Breast epithelium (tissue), 4 donors: ENCODE measurements at places on chromosomes 5 and 9. TPM values are rescaled to one million over a fixed set of nuclear protein-coding genes. Genes with fewer than 3 reads are reported as not detected.
A peak's percentile ranks its signal among the peaks of the same experiment; 100 is the strongest.

Gene NEURL1B
- 17.0 TPM for total RNA-seq

Gene PGM5
- 22.2 TPM for total RNA-seq

DNA sequence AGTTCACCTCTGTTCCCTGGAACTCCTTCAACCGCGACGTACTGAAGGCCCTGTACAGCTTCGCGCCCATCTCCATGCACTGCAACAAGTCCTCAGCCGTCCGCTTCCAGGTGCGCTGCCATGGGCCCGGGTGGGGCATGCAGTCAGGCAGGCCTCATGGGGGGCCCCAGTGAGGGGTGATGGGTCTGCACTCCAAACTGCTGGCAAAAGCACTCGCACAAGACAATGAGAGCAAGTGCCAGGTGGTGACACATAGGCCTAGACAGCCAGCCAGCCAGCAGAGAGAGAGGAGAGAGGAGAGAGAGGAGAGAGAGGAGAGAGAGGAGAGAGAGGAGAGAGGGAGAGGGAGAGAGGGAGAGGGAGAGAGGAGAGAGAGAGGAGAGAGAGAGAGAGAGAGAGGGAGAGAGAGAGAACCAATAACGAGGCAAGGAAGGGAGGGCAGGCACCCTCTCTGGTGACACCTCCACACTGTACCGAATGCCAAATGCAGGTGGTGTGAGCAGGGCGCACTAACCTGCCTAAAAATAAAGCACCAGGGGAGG, 21.0 kb downstream of the DBH start:
- peaks cover 9% of the 10 kb centered on the region for H3K27me3 ChIP-seq
- H3K4me3 ChIP-seq = no peak overlapping the region
- H3K36me3 ChIP-seq = no peaks in the 10 kb centered on the region
- H3K27ac ChIP-seq = no peak overlapping the region
- H3K4me1 ChIP-seq = no peaks in the 10 kb centered on the region

Gene OLFM1
- 22.1 TPM for total RNA-seq

DNA sequence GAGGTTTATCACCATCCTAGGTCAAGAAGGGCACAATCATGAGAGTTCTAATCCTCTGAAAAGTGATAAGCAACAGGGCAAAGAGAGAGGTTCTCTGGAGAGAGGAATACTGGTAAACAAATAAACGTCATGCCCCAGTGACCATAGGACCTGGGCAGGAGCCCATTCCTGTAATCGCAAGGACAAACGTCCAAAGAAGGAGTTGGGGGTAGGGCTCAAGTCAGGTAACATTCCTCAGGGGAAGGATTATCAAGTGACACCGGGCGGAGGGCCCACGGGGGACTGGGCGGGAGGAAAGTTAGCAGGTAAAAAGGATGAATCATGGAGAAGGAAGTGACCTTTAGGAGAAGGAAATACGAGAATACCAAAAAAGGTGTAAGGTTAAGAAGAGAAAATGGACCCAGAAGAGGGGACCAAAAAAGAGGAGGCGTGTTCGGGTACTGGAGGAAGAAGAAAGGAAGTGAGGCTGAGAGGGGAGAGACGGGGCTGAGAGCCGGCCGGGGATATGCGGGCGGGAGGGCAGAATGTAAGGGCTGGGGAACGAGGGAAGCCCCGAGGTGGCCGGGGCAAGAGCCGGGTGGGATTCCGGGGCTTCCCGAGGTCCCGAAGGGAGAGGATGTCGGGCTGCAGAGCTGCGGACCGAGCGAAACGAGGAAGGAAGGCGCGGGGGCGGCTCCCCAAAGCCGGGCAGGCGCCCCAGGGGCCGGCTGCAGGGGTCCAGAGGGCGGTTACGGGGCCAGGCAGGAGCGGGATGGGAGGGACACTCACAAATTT, 583 bp downstream of the DIAPH1 start:
- DNase-seq = peak; percentile 70
- peak overlapping the region; percentile 93 for H3K4me3 ChIP-seq
- no peaks in the 10 kb centered on the region for H3K4me1 ChIP-seq
- H3K27me3 ChIP-seq = no peaks in the 10 kb centered on the region

- H3K27me3 ChIP-seq = no peaks in the 10 kb centered on the region
- no peak overlapping the region for H3K27ac ChIP-seq
- no peaks in the 10 kb centered on the region for H3K36me3 ChIP-seq
- no peaks in the 10 kb centered on the region for H3K4me1 ChIP-seq
- DNase-seq = peak; percentile 9
Observed at GRCh38 chr5:374631-375335, 53.3 kb downstream of the AHRR start.

Gene AQP3
- total RNA-seq = 45.1 TPM

DNA sequence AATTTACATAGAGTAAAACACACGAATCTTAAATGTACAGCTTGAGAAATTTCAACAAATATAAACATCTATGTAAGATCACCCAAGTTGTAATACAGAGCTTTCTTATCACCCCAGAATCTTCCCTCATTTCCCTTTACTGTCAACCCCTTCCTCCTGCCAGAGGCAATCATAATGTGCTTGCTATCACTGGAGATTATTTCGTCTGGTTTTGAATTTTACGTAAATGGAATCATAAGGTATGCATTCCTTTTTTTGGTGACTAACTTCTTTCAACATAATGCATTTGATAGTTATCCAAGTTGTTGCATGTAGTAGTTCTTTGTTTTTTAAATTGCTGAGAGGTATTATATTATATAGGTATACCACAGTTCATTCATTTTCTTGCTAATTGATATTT, 37.5 kb upstream of the GPR151 start:
- no peak overlapping the region for H3K27ac ChIP-seq
- H3K27me3 ChIP-seq = no peaks in the 10 kb centered on the region
- no peak overlapping the region for H3K4me3 ChIP-seq
- H3K4me1 ChIP-seq = no peaks in the 10 kb centered on the region
- DNase-seq = no peak

DNA sequence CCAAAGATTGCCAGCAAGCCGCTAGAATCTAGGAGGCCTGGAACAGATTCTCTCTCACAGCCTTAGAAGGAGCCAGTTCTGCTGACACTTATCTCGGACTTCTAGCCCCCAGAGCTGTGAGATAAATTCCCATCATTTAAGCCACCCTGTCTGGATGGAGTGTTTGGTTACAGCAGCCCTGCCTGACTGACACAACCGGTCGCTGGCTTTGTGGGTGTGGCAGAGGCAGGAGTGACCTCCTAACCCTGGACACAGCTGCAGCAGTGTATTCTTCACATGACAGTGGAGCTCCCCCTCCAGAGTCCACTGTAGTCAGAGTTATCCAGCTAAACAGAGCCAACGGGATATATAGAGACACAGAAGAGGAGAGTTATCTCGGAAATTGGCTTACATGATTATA, 21.2 kb upstream of the IL17B start:
- H3K27ac ChIP-seq = peak overlapping the region; percentile 41
- no peaks in the 10 kb centered on the region for H3K36me3 ChIP-seq
- DNase-seq = no peak
- H3K4me1 ChIP-seq = no peaks in the 10 kb centered on the region

- H3K36me3 ChIP-seq = no peaks in the 10 kb centered on the region
- no peaks in the 10 kb centered on the region for H3K27me3 ChIP-seq
- no peaks in the 10 kb centered on the region for H3K4me1 ChIP-seq
- no peak overlapping the region for H3K4me3 ChIP-seq
Observed at GRCh38 chr5:31663519-31663918, 24.6 kb downstream of the PDZD2 start.

- peaks cover 2% of the 10 kb centered on the region for H3K4me1 ChIP-seq
- H3K4me3 ChIP-seq = no peak overlapping the region
- H3K27me3 ChIP-seq = no peaks in the 10 kb centered on the region
- H3K36me3 ChIP-seq = no peaks in the 10 kb centered on the region
- DNase-seq = no peak
Observed at GRCh38 chr5:157390133-157390532, 69.9 kb upstream of the NIPAL4 start.

DNA sequence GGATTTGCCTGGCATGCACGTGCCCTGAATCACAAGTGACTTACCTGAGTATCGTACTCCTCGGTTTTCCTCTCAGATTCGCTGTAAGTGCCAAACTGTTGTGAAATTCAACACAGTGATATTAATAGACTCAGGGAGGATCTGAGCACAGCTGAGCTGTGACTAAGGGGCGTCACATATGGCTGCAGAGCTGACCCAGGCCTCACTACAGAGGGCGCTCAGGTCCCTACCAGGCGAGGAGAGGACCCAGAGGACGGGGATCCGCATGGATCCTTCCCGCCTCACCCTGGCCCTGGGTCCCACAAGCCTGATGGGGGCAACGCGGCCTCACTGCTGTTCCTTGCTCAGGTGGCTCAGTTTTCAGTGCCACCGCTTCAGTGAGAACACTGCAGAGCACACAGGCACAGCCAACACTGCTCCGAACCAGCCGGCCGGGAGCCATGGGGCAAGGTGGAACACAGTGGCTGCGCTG, 20.1 kb downstream of the CLPTM1L start:
- no peaks in the 10 kb centered on the region for H3K27me3 ChIP-seq
- H3K27ac ChIP-seq = no peak overlapping the region
- H3K4me3 ChIP-seq = no peak overlapping the region

GRCh38 chr5:176542596-176543427, 5.6 kb upstream of the RNF44 start:
- peaks cover 3% of the 10 kb centered on the region for H3K4me1 ChIP-seq
- H3K4me3 ChIP-seq = peak overlapping the region; percentile 69
- no peaks in the 10 kb centered on the region for H3K27me3 ChIP-seq
- peak overlapping the region; percentile 80 for H3K27ac ChIP-seq
- H3K36me3 ChIP-seq = no peaks in the 10 kb centered on the region

Gene C5
- total RNA-seq = 22.7 TPM

Gene POLR3G
- 2.0 TPM for total RNA-seq

DNA sequence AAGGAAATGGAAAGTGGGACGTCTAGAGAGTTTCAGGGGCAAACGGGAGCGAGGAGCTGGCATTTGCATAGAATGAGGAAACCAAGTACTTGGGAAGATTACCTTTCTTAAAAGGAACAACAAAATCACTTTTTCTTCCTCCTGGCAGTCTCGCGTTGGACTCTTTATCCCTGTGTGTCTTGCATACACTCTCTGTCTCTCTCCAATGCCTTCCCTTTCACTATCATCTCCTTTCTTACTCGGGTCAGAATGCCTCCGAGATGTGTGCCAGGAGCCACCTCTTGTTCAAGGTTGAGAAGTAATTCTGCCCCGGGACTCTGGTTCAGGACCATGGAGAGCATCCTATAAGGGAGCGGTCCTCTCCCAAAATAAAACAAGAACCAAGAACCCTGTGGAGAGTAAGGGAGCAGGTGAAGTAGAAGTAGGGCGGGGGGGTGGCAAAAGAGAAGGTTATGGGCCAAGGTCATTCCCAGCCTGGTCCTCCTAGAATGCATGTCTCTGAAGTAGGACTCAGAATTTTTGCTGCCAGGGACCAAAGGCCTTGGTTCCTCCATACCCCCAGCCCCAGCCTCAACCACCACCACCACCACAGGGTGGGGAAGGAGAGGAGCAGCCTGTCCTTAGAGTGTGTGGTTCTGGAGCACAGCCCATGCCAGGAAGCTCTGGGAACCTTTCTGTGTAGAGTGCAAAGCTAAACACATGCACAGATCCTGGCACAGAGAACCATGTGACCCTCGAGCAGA, 72.1 kb upstream of the ARAP3 start:
- no peak for DNase-seq
- peaks cover 26% of the 10 kb centered on the region for H3K27me3 ChIP-seq
- H3K36me3 ChIP-seq = no peaks in the 10 kb centered on the region
- H3K4me1 ChIP-seq = no peaks in the 10 kb centered on the region

Gene KCNIP1
- total RNA-seq = 1.6 TPM

DNA sequence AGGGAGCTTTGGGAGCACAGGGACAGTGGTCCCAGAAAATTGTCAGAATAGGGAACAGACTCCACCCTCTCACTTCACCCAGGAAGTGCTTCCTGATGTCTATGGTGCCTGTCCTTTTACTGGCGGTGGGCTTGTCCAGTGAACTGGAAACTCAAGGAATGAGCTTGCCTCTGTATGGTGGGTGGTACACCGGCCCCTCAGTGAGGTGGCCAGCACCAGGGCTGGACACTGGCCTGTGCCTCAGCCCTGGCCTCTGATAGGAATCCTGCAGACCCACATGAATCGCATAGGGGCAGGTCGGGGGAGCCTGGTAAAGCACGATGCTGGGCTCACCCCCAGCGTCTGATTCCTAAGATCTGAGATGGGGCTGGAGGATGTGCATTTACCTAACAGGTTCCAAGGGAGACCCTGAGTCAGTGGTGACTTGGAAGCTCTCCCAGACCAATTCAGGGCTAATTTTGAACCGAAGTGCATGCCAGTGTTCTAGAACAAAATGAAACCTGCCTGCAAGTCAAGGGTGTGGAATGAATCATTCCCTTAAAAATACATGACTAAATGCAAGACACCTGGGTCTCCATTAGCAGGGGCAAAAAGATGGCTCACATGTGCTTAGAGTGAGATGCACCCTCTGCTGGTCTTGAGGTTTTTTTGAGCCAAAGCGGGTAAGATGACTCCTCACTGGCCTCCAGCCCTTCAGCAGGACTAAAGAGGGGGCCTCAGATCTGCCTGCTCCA, 178.3 kb downstream of the HSPA4 start:
- H3K27me3 ChIP-seq = no peaks in the 10 kb centered on the region
- no peaks in the 10 kb centered on the region for H3K36me3 ChIP-seq
- no peak overlapping the region for H3K4me3 ChIP-seq
- no peak overlapping the region for H3K27ac ChIP-seq
- peaks cover 4% of the 10 kb centered on the region for H3K4me1 ChIP-seq

DNA sequence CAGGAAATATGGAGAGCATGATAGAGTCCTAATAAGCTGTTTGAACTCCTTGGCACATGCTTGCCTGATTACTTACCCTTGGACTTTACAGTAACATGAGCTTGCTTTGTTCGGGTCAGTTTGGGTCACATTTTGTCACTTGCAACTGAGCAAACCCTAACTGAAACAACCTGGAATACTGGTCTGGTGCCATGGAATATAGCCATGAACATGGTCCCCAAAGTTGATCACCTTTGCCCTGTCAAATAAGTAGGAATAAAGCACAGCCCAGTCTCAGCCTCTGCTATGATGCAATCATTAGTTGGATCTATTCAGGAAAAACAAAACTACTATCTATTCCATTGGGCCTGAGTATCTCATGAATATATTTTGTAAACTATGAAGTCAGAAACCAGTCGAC, 18.2 kb downstream of the CDO1 start:
- no peak overlapping the region for H3K4me3 ChIP-seq
- no peak overlapping the region for H3K27ac ChIP-seq
- no peaks in the 10 kb centered on the region for H3K4me1 ChIP-seq

DNA sequence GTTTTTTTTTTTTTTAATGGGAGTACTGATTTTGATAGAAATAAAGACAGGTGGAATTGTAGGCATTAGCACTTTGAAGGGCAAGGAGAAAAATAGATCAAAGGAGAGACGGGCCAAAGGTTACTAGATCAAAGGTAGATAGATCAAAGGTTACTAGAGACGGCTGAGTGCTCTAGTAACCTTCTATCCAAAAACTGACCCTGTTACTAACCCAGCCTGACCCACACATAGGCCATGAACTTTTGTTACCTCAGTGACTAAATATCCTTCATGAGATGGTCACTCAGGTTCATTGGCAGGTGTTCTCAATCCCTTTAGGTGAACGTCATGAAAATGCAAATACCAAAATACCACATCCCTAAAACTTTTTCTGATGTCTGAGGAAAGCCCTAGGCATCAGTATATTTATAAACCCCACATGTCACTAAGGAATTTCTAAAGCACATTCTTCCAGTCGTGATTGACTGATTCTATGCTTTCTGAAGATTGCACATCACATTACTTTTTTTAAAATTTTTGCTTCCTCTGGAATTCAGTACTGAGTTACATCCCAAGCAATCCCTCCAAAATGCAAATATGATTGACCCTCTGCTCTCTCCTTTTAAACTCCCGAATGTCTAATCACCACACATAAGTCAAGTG, 772.7 kb downstream of the BRINP1 start:
- no peaks in the 10 kb centered on the region for H3K27me3 ChIP-seq
- no peak for DNase-seq
- H3K4me3 ChIP-seq = no peak overlapping the region
- H3K36me3 ChIP-seq = no peaks in the 10 kb centered on the region

Gene CRB2
- not detected for total RNA-seq

- no peak overlapping the region for H3K27ac ChIP-seq
- H3K4me1 ChIP-seq = no peaks in the 10 kb centered on the region
- no peak for DNase-seq
- no peaks in the 10 kb centered on the region for H3K27me3 ChIP-seq
Observed at GRCh38 chr9:134678206-134678605, 36.6 kb downstream of the COL5A1 start.
